Osteoblast (primary cell): ENCODE measurements at places on chromosomes 11 and 22. TPM values are rescaled to one million over a fixed set of nuclear protein-coding genes. Genes with fewer than 3 reads are reported as not detected.

FSHB gene
- not detected in 2 replicates for total RNA-seq

TBRG1 gene
- 37.7 and 40.2 TPM in 2 replicates for total RNA-seq

GGTLC2 gene
- not detected in 2 replicates for total RNA-seq

ART5 gene
- total RNA-seq: 0.29 and 0.36 TPM in 2 replicates

MMP13 gene
- total RNA-seq: 1.8 and 2.5 TPM in 2 replicates

CCDC73 gene
- total RNA-seq: not detected in 2 replicates
